ENCODE measurements at places on chromosomes 7 and 10. TPM values are rescaled to one million over a fixed set of nuclear protein-coding genes. Genes with fewer than 3 reads are reported as not detected.

- no peak overlapping the region for H3K27ac ChIP-seq
- H3K36me3 ChIP-seq: no peaks in the 10 kb centered on the region
- DNase-seq: no peak
- no peak overlapping the region for H3K4me3 ChIP-seq
- no peaks in the 10 kb centered on the region for H3K4me1 ChIP-seq
- H3K27me3 ChIP-seq: no peaks in the 10 kb centered on the region
Measured at GRCh38 chr7:157124690-157125089, 14.0 kb upstream of the UBE3C start.

HOXA6 gene
- total RNA-seq: not detected

DNA sequence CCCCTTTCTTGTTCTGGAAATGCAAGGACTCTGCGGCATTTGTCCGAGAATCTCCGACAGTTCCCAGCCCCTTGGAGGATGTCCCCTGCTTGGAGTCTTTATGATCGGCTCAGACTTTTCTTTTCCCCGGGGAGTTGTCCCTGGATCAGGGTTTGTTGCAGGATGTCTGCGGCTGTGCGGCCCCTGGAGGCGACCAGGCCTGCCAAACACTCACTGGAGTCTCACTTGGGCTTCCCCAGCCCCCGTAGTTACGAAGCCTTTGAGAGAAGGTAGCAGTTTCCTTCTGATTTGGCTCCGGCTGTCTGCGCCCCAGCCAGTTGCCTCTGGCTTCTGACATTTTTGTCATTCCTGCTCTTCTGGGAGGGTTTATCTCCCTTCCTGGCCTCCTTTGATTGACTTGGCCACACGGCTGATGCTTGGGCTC is 16.1 kb downstream of the COL26A1 start:
- no peaks in the 10 kb centered on the region for H3K4me1 ChIP-seq
- H3K27me3 ChIP-seq: peaks cover 4% of the 10 kb centered on the region
- H3K27ac ChIP-seq: no peak overlapping the region
- no peak overlapping the region for H3K4me3 ChIP-seq
- no peaks in the 10 kb centered on the region for H3K36me3 ChIP-seq

AGAP3 gene
- total RNA-seq: 58.0 TPM

- DNase-seq: no peak
- no peak overlapping the region for H3K27ac ChIP-seq
- H3K4me3 ChIP-seq: no peak overlapping the region
- H3K4me1 ChIP-seq: peaks cover 8% of the 10 kb centered on the region
- peaks cover 7% of the 10 kb centered on the region for H3K36me3 ChIP-seq
Measured at GRCh38 chr7:2256306-2257045, 14.4 kb downstream of the NUDT1 start.

DNA sequence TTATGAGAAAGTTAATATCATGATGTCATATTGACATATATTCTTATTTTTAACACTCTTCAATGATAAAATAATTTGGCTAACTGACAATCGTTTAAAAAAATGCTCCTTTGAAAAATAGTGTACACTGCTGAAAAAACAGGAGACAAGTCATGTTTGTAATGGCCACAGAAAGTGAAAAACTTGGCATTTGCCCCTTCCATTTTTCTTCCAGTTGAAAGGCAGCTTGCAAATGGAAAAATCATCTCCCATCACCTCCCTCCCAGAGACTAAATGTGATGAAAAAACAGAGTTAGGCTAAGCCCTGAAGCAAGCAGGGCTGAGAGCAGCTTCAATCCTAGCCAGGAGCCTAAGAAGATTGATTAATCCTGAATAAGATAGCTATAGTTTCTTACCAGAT is 160.4 kb downstream of the SKAP2 start:
- DNase-seq: no peak
- no peaks in the 10 kb centered on the region for H3K36me3 ChIP-seq
- no peaks in the 10 kb centered on the region for H3K4me1 ChIP-seq
- no peak overlapping the region for H3K4me3 ChIP-seq

DNA sequence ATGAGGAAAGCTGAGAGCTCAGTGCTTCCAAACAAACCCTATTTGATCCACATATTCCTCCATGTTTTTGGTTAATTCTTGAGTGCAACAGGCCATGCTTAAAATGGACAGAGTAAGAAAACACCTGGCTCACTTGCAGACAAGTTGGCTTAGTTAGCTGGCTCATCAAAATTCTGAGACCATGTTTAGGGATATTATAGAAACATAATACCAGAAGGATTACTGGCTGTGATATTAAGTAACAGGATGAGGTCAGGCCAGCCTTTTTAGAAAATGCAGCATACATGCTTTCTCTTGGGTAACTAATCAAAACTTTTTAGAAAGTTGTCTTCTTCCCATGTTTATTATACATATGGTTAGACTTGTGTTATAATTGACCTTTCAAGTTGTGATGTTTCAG is 867.2 kb upstream of the LRRTM3 start:
- H3K36me3 ChIP-seq: no peaks in the 10 kb centered on the region
- H3K4me1 ChIP-seq: no peaks in the 10 kb centered on the region
- no peak overlapping the region for H3K27ac ChIP-seq

GPR26 gene
- not detected for total RNA-seq

GRCh38 chr7:41199136-41199535 is 503.8 kb downstream of the INHBA start:
- no peak overlapping the region for H3K4me3 ChIP-seq
- no peaks in the 10 kb centered on the region for H3K36me3 ChIP-seq
- H3K4me1 ChIP-seq: no peaks in the 10 kb centered on the region
- H3K27ac ChIP-seq: no peak overlapping the region
- no peaks in the 10 kb centered on the region for H3K27me3 ChIP-seq
- DNase-seq: no peak

DNA sequence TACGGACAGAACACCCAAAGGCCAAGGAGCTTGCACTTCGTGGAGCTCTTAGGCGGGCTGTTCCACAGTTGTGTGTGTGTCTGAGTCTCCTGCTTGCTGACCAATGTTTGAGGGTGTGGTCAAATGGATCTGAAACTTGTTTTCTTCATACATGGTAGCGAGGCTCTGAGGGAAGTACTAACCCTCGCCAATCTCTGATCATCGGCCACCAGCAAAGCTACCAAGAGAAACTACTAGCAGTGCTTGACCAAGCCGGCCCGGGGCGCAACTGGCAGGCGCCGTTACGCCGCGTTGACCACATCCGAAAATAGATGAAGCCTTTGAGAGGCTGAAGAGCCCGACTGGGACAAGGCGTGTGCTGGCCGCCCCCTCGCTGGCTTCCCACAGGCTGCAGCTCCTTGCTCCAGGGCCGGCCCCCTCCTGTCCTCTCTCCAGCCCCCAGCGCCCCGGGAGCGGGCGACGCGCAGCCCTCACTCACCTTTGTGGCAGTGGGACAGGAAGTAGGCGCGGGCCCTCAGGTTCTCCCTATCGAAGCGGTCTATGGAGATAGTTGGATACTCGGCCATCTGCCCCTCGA is 384 bp downstream of the DCLRE1C start:
- peak; percentile 9 for DNase-seq
- peaks cover 18% of the 10 kb centered on the region for H3K36me3 ChIP-seq
- peaks cover 58% of the 10 kb centered on the region for H3K4me1 ChIP-seq
- H3K4me3 ChIP-seq: peak overlapping the region; percentile 94
- H3K27ac ChIP-seq: peak overlapping the region; percentile 95

TNS3 gene
- total RNA-seq: 4.1 TPM

ITGB8 gene
- total RNA-seq: not detected

CHCHD3 gene
- 76.8 TPM for total RNA-seq

DNA sequence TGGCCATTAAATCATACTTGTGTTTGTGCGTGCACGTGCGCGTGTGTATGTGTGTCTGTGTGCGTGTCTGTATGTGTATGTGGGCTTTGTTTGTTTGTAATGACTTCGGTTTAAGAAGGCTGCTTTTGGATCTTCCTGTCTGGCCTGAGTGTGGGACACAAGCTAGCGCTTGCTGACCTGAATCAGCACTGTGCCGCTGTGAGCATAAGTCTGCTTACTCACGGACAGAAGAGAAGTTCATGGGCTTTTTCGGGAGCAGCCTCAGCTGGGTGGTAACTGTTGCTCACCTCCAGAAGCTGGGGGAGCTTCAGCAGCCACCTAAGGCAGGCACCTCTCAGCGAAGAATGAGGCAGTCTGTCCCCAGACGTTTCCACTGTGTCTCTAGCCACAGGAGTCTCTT is 56.1 kb upstream of the TRUB1 start:
- no peak overlapping the region for H3K27ac ChIP-seq
- H3K4me3 ChIP-seq: no peak overlapping the region
- no peak for DNase-seq

DNA sequence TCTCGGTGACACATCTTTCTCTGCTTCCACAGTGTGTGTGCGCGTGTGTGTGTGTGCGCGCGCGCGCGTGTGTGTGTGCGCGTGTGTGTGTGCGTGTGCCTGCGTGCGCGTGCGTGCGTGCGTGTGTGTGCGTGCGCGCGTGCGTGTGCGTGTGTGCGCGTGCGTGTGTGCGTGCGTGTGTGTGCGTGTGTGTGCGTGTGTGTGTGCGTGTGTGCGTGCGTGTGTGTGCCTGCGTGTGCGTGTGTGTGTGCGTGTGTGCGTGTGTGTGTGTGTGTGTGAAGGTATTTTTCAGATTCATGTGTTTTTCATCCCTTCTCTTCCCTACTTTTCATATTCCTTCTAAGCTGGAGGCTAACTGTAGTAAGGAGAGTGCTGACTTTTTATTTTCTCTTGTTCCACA is 148.4 kb downstream of the CREB5 start:
- H3K4me1 ChIP-seq: no peaks in the 10 kb centered on the region
- H3K36me3 ChIP-seq: no peaks in the 10 kb centered on the region
- no peak overlapping the region for H3K27ac ChIP-seq
- DNase-seq: no peak

LEP gene
- not detected for total RNA-seq

- H3K27me3 ChIP-seq: no peaks in the 10 kb centered on the region
- DNase-seq: peak; percentile 37
- peak overlapping the region; percentile 88 for H3K27ac ChIP-seq
- peaks cover 51% of the 10 kb centered on the region for H3K4me1 ChIP-seq
Measured at GRCh38 chr10:91796331-91797047, 1.7 kb upstream of the TNKS2 start.

TRPV5 gene
- not detected for total RNA-seq

DNA sequence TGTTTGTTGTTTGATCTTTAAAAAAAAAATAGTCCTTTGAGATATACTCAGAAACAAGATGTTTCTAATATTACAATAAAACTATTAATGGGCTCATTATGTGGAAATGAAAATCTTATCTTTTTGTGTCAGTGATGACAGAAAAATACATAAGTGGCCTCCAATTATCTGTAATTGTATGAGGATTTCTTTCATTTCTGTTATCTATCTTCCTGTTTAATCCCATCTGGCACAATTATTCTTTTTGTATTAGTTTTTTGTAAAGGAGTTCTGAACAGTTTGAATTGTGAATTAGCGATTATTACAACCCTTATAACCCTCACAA is 270.8 kb downstream of the BBS9 start:
- H3K4me1 ChIP-seq: no peaks in the 10 kb centered on the region
- no peak overlapping the region for H3K27ac ChIP-seq
- DNase-seq: no peak
- H3K36me3 ChIP-seq: no peaks in the 10 kb centered on the region
- no peaks in the 10 kb centered on the region for H3K27me3 ChIP-seq
- no peak overlapping the region for H3K4me3 ChIP-seq

- peaks cover 4% of the 10 kb centered on the region for H3K27me3 ChIP-seq
- no peak for DNase-seq
- H3K4me3 ChIP-seq: no peak overlapping the region
- H3K27ac ChIP-seq: no peak overlapping the region
Measured at GRCh38 chr10:78173360-78174015, 139.8 kb downstream of the RPS24 start.

Data from activated T-helper 1 cell treated with anti-CD3 and anti-CD28 coated beads, Interleukin-12 subunit alpha, Interleukin-12 subunit beta, Interleukin-2, Interleukin-4 antibody, amounts not matched to agents 30 ng/mL and 10 ng/mL and 1 ng/mL, durations not matched to agents 14 hours and 24 hours and 36 hours (primary cell).